ENCODE measurements at places on chromosomes 6 and 20.
A peak's percentile ranks its signal among the peaks of the same experiment; 100 is the strongest.

- no peak for DNase-seq
These were observed 37.9 kb upstream of the HDDC2 start for GRCh38 chr6:125339653-125340052.

GRCh38 chr6:112241820-112242429, 12.4 kb downstream of the LAMA4 start:
- no peak for DNase-seq

DNA sequence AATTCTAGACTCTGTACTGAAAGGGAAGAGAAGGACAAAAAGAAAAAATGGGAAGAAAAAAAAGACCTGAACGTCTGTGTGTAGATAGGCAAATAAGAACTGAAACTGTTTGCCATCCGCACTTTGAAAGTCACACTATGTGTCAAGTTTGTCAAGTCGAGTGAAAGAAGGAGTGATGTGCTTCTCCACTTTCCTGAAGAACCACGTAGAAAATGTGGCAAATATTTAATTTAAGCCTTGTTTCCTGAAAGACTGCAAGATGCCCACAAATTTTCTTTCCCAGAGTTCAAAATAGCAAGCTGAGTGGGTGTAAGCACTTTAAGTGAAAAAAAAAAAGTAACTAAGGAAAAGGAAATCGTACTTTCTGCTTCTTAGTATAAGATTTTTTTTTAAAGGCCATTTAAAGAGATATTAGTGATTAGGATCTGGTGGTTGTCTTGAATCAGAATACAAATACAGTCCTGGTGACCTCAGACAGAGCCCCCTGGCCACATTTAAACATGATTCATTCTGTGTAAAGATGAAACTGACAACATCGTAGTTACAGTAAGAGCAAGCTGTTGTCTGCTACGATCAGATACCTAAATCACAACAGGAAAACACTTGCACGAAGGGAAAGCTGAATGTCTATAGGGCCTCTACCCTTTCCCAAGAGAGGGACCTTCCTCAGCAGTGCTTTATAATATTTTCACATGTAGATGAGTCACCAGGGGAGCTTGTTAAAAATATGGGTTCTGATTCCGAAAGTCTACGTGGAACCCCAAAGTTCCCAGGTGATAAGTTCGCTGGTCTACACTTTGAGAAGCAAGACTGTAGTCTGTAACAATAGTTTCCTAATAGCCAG, 102.3 kb downstream of the HIVEP2 start:
- DNase-seq, result peak; percentile 53

DNA sequence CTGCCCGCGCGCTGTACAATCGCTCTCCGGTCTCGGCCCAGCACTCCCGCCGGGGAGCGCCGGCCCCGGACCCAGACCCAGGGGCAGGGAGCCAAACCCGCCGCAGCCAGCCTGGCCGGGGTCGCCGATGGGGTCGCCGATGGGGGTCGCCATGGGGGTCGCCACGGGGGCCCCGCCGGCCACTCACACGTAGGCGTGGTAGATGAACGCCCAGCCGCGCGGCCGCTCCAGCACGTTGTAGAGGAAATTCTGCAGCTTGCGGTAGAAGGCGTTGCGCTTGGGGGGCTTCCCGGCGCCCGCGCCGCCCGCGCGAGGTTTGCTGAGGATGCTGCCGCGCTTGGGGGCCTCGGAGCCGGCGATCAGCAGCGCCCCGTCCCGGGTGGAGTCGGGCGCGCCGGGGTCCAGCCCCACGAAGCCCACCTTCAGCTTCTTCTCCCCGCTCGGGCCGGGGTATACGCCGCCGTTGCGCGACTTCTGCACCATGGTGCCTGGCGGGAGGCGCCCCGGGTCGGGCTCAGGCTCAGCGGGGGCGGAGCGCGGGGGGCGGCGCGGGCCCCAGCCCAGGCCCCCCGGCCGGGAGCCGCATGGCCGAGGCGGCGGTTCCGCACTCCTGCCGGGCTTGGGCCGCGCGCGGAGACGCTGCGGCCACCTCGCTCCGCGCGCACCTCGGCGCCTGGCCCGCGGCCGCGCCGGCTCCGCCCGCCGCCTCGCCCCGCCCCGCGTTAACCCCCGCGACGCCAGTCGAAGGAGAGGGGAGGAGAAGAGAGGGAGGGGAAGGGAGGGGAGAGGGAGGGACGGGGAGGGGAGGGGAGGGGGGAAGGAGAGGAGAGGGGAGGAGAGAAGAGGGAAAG, at the start of gene KCNQ2:
Gene KCNQ2 (minus strand): TSS at position 675 of the 851 bp plus-strand sequence. CDS start 192 bp downstream, at position 483.
- no peak for DNase-seq

GRCh38 chr6:75842191-75842590, 93.2 kb downstream of the MYO6 start:
- no peak for DNase-seq

Measured in SW480 (cell line).